ENCODE measurements at places on chromosomes 16 and 17.

DNA sequence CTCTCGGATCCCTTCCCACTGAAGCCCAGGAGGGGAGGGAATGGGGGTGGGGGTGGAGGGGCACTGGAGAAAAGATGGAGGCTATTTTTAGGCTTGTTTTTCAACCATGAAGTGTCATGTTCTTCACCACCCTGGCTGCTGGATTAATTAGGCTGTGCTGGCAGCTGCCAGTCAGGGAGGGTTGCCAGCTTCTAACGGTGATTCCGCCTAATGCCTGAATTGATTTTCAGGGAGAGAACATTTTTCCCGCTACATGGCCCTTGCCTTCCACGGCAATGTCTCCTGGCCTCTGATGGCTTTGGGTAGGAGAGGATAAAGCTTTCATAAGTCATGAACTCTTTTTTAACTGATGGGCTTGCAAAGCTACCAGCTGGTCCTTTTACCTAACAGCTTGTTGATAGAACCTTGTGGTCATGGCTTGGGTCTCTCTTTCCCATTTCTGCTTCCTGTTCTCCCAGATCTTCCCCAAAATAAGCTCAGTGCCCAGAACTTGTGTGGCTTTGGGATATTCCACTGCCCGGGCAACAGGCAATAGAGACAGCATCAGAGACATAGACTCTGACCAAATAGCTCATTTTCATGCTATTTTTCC lies 167.4 kb downstream of the PITPNC1 start:
- no peak for DNase-seq

GRCh38 chr16:53960050-53960812 lies 256.3 kb downstream of the FTO start:
- DNase-seq: no peak

DNA sequence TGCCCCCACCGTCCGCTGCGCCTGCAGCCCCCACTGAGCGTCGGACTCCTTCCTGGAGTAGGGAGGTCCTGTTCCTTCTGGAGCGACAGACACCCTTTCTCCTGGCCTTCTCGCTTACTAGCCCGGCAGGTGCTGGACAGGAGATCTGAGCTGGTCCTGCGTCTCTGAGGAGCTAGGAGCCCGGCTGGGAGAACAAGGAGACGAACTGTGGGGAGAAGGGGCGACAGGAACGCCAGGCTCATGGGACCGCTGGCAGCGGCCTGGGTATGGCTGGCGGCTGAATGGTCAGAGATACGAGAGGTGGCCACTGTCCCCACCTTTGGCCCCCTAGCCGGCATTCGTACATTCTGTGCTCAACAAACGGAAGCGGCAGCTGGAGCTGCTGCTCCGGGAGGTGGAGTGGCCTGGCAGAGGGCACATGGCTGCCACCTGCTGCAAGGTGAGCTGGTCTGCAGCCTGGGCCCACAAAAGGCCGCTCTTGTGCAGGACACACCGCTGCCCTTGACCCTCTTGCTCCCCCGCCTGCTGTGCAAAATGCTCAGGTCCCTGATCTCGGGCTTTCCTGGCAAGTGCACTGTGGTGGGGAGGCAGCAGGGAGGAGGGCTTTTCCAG lies 2066.7 kb downstream of the TP53TG3F start:
- DNase-seq: no peak

- DNase-seq: no peak
These were observed 175.5 kb downstream of the LGALS9B start for GRCh38 chr17:20291853-20292252.

DNA sequence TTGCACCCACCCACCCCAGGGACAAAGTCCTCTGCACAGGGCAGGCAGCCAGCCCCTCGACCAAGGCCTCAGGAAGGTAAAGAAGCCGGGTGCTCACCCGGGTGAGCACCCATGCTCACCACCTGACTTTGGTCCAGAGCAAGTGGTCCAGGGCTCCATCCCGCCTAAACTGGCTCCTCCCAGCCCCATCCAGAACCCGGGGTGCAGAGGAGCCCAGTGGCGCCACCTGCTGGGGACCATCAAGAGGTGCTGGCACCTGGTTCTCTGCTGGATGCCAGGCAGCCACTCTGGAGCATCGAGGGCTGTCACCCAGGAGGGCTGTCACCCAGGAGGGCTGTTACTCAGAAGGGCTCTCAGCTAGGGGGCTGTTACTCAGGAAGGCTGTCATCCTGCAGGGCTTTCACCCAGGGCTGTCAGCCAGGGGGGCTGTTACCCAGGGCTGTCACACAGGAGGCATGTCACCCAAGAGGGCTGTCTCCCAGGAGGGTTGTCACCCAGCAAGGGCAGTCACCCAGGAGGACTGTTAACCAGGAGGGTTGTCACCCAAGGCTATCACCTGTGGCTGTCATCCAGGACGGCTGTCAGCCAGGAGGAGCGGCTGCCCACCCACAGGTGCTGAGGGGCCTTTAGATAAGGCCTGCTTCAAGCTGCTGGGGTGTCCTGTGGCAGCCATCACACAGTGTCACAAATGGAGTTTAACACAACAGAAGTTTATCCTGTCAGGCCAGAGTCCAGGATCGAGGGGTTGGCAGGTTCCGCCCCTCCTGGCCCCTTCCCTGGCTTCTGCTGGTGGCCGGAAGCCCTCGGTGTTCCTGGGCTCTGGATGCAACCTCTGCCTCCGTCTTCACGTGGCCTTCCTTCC lies 98.5 kb downstream of the TNFRSF13B start:
- DNase-seq: no peak

DNA sequence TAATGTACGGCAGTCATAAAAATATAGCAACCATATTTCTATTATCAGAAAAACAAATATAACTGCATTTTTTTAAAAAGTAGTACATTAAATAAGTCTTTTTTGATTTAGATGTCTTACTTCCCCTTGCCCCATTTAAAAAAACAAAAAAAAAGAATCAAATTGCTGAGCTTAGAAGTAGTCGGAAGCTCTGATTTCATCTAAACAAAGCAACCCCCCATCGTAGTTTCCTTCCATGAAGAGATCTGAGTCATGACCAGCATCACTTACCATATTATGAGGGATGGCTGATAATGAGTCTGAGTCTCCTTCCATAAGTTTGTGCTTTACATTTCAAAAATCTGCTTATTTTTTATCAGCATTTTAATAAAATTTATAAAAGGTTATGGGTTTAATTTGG lies 86.2 kb downstream of the ITFG1 start:
- DNase-seq: no peak

GRCh38 chr16:2015117-2015946 lies 4.3 kb upstream of the NPW start:
- DNase-seq: no peak

GRCh38 chr16:84818989-84819643 lies 669 bp upstream of the CRISPLD2 start:
- no peak for DNase-seq

DNA sequence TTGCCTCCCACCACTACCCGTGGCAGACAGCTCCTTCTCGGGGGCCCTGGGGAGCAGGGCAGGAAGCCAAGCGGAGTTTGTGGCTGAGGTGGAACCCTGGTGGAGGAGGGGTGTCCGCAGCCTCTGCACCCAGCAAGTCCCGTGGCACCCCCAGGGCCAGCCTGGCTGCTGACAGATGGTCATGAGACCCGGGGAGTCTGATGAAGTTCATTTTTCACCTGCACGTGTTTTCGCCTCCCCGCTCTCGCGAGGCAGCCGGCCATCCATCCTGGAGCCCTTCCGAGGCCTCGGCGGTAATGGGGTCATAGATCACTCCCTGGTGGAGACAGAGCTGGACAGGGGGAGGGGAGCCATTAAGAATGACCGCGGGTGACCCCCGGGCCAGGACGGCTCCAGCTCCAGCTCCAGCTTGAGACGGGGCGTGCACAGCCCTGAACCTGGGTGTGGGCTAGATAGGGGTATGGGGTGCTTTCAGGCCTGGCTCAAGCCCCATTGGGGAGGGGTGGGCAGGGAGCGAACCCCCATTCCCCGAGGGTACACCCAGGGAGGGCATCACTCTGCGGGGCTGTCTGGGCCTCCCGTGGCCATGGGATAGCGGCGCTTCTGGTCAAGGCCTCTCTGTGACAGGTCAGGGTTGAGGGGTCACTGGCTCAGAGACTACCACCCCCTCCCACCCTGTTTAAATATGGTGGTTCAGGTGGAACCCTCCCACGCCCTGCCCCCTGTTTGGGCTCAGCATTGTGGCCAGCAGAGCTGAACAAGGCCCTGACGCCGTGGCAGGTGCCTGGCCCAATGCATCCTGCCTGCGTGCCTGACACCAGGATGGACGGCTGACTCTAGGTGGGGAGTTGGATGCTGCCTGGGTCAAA lies 227.4 kb upstream of the GSE1 start:
- no peak for DNase-seq

DNA sequence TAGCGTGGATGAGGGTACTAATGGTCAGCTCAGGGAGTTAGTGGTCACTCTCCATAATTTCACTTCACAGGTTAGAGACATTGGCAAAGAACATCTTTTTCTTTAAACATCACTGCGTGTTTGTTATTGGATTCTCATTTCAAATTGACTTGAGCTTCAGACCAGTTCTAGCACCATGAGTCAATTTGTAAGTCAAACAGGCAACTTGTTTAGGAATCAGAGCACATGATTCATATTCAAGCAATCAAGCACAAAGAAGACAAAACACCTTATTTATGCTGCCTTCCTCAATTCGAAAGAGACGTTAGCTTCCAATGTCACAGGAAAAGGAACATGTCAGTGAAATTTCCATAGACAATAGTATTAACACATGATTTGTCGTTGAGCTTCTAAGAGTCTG lies 62.3 kb downstream of the HS3ST3A1 start:
- no peak for DNase-seq

DNA sequence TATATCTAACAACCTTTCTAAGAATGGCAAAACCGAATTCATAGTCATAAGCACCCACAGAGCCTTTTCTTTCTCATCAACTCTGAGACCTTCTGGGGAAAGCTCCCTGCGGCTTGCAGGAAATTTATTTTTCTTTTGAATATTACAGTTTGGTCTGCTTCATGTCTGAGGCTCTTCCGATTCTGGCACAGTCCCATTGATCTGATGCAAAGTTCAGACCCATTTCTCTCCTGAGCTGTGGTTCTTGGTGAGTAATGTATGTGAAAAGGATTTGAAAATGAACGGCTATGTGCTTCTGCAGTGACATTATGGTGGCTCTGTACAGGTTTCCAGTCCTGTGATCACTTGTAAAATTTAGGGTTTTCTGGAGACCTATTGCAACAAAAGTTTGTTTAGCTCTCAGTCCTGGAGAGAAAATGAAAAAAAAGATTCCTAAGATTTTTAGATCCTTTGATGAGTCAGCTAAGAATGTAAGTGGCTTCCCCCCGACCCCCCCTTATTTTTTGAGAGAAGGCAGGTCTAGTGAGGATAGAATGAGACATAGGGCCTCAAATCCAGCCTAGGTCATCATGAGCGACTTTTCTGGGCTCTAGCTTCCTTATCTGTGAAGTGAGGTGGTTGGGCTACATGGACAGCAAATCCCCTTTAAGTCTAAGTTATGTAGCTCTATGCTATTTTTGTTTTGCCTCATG lies 4.6 kb downstream of the GAN start:
- DNase-seq: peak; percentile 64

DNA sequence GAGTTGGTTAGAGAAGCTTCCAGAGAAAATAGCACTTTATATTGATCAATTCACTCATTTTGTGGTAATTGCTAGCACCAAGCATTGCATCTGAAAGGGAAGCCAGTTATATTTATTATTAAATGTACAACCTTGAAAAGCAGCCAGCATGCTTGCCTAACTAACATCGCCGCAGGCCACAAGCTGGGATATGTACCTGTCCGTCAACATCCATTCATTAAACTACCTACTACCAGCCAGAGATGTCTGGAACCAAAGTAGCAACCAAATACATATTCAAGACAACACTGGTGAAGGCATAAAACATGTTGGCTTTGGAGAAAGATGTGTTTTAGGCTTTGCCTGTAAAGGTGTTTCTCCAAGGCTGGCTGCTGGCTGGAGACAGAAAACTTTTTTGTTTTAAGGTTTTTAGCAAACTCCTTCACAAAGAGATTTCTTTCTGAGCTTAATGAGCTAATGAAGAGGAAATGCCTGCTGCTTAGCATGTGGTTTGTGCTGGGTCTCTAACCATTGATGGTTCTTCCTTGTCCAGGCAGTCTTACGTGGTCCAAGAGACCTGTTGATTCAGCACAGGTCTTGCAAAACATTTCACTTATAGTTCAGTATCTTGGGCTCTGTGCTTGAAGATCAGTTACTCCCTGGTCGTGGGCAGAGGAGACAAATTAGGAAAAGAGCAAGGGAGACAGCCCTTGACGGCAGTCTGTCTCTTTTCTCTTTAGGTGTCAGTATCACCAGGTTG lies 3.1 kb downstream of the ITPRIPL2 start:
- DNase-seq: no peak

DNA sequence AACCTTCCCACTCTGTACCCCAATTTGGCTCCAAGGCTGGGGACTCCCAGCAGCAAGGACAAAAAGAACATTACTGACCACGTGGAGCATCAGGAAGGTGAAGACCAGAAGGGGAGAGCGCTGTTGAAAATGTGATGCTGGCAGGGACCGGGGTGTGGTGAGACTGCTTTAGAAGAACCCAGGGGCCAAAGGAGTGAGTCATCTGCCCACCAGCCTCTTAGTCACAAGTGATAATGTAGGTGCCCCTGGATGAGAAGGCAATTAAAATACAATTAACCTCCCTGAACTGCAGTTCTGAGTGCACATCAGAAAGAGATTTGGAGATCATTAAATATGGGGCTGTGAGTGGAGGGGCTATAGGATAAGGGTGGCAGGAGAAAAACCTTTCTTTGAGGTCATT lies 366.6 kb upstream of the CCL2 start:
- peak; percentile 34 for DNase-seq

DNA sequence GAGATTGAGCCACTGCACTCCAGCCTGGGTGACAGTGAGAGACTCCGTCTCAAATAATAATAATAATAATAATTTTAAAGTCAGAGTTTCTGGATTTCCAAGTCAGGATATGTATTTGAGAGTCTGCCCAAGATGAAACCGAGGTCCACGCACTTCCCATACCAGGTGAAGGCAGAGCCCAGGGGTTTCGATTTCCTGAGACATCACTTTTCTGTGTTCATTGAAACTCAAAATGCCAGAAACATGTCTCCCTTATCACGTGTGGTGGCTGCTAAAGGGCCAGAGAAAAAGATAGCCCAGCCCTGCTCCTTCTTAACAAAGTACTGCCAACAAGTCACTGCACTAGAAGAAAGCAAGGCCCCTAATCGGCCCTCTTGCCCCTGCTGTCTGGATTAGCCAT lies 9.8 kb upstream of the RNF157 start:
- DNase-seq: no peak

- DNase-seq: peak; percentile 66
These were observed 824 bp upstream of the MPP2 start for GRCh38 chr17:43907998-43908721.

GRCh38 chr16:88306860-88307545 lies 75.8 kb upstream of the ZNF469 start:
- peak; percentile 94 for DNase-seq

GRCh38 chr16:87664792-87665191 lies 62.5 kb downstream of the JPH3 start:
- DNase-seq: no peak

DNA sequence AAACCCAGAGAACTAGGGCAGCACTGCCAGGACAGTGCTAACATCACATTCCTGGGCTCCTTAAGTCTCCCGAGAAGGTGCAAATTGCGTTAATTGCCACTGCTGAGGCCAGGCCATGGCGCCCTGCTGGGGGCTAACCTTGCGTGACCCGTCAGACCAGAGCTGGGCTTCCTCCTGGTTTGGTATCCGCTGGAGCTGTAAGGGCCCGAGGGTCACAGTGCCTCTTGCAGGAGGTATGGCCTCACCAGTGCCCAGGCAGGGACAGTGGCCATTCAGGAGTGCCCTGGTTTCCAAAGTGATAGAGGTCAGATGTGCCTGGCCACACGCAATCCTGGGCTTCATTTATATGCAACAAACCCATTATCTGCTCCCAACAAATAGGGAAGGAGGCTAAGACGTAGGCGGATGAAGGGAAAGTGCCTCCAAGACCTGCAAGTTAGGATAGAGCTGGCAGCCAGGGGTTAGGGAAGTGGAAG lies 17.7 kb upstream of the ADCY9 start:
- DNase-seq: no peak
